ENCODE measurements at places on chromosomes 6 and 20.

DNA sequence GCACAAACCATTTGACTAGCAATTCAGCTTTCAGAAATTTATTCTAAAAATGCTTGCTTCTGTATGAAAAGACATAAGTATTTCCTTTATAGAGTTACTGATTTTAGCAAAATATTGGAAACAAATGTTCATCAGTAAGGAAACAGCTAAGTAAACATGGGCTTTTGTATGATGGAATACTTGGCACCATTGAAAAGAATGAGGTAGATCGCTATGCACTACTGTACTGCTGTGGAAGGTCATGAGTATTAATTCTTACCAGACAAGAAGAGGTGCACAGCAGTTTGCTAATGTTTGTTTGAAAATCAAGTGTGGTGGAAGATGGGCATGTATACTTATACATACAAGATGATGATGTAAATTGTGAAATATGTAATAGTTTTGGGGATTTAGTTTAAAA, 73.0 kb downstream of the FARS2 start:
- DNase-seq = no peak

DNA sequence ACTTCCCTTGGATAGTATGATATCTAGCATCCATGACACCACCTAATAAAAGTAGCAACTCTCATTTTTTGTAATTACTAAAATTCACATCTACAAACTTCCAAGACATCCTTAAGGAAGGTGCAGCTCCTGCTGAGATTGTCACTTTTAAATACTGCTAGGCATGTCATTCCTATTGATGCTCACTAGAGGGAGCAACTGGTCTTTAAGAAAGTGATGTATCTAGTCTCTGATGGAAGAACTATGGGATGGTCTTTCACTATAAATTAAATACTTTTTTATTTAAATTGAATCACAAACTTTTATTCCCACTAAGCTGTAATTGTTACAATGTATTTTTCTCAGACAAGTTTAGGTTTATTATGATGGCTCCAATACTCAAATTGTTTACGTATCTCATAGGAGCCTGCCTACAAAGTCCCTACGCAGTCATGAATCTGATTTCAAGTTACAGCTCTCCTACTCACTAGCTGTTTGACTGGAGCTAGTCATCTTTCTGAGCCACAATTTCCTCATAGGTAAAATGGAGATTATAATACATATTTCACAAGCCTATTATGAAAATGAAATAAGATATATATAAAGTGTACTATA, 8.1 kb upstream of the TSPYL1 start:
- no peak for DNase-seq

DNA sequence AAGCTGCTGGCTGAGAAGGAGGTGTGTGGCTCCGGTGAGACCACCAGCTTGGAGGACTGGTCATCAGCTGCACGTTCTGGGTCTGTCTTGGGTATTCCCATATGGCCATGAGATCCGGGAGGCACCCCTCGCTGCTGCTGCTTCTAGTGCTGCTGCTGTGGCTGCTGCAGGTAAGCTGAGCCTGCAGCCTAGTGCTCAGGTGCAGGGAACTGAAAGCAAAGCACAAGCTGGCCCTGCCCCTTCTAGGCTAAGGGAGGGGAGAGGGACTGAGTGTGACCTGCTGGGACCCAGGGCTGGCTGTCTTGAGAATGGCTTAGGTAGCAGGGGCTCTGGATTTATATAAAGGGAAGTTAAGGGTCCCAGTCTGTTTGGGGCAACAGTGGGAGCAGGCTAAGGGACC, 403 bp downstream of the CDH26 start:
- no peak for DNase-seq

DNA sequence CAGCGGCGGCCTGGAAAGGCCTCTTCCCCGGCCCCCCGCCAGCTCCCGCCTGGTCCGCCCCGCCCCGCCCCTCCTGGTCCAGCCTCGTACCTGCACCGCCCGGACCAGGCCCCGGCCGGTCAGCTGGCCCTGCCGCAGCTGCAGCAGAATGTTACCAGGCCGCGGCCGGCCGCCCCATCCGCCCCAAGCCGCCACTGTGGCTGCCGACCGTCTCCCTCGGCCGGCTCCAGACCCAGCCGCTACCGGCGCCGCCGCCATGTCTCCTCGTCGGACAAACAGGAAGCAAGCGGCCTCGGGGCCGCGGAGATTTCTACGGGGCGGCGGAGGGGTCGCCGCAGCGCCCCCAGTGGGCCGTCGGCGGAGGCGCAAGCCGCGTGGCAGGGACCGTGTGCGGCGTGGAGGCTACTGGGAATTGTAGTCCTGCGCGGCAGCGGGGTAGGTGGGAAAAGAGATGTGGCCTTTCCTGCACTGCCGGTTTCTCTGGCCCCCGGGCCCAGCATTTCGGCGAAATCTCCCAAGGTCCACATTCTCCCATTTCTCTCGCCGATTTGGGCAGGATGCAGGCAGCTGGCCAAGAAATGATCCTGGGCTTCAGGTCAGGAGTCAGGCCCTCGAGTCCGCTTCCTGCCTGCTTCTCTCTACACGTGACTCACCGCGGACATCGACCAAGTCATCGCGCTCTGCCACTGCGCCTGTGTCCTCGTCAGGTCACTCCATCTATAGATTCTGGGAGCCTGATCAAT, at the start of gene TRPC4AP:
Gene TRPC4AP (minus strand): TSS at position 284 of the 743 bp plus-strand sequence. CDS start 26 bp downstream, at position 258.
- peak; percentile 90 for DNase-seq

GRCh38 chr6:114690625-114691024, 347.8 kb upstream of the HS3ST5 start:
- no peak for DNase-seq

GRCh38 chr6:23176883-23177282, 607.5 kb downstream of the HDGFL1 start:
- DNase-seq = no peak

- DNase-seq = no peak
Observed at GRCh38 chr6:160343144-160343543, 5.0 kb upstream of the SLC22A3 start.

DNA sequence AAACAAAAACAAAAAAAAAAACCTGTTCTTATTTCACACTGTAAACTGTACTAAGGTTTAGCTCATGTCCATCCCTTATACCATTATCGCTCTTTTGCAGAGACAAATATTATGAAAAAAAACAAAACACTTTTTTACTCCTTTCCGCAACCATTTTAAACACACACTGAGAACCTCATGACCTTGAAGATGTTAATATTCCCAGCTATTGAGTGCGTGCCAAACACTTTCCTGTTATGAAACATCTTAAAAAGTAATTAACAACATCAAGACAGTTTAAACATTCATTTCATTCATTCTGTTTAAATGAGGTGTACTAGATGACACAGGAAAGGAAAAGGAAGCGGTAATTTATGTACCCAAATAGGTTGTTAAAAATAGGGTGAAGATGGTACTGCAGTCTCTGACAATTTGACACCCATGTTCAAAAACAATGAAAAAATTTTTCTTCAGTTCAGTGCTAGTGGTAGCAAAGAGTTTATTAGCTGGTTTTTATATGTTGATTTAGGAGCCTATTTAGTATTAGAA, 3.9 kb upstream of the ARHGAP18 start:
- DNase-seq = no peak

GRCh38 chr6:7496266-7496875, 45.1 kb upstream of the DSP start:
- no peak for DNase-seq

DNA sequence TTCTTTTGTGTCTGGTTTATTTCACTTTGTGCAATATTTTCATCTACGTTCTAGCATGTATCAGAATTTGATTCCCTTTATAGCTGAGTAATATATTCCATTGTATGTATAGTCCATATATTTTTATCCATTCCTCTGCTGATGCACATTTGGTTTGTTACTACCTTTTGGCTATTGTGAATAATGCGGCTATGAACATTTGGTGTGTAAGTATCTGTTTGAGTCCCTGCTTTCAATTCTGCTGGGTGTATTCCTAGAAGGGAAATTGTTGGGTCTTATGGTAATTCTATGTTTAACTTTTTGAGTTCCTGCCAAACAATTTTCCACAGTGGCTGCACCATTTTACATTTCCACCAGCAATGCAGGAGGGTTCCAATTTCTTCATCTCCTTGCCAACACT, 52.4 kb downstream of the DNAH8 start:
- DNase-seq = no peak

DNA sequence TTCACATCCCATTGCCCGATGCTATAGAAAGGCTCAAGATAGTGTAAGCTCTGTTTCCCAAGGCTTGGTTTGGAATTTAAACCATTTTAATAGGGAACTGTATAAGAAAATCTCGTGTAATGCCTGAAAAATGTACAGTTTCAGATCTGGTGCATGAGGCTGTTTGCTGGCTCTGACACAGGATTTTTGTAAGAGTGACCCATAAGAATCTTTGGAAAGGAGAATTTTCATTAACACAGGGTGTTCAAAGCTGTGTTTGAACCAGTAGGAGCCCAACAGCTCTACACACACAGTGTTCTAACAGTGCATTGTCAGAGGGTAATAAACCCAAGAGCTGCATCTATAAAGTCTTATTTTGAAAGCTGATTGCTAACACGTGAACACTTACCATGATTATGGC, 293.5 kb downstream of the PRL start:
- no peak for DNase-seq

DNA sequence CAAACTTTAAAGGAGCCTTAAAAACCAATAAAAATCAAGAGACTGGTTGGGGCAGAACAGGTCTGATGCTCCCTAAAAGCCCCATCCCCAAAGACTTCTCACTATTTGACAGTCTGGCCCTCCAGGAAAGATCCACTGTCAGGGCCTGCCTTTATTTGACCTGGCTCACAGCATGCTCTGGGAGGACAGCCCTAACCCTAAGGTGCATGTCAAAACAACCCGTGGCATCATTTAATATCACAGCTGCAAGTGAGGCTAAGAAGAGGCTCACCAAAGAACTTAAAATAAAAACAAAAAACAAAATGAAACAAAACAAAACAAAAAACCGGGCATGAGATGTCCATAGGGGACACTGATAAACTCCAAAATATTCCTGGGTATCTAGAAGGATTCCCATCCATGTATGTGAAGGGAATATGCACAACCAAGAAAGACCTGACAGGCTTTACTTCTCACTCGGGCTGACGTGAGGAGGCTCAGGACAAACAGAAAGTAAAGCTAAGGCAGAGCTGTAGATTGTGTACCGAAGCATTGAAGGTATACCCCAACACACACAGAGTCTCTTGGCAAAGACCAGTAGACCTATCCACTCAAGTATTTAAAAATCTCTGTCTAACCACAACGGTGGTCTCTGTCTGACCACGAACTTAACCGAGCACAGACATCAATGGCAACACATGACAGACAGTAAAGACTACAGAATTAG, 57.3 kb downstream of the AHI1 start:
- no peak for DNase-seq

DNA sequence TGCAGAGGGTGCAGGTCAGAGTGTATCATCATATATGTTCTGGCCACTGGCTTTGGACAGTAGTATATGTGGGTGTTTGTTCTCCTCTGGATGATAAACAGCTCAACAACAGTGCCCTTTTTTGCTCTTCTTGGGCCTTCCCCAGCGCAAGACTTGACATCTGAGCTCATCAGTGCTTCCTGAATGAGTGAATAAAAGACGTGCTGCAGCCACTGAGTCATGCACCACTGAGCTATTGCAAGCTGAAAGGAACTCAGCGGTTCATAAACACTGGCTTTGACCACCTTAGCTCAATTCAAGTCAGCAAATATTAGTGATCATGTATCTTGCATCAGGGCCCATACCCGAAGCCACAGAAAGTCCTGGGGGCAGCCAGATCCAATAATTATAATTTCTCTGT, 105.3 kb upstream of the KCNG1 start:
- no peak for DNase-seq

DNA sequence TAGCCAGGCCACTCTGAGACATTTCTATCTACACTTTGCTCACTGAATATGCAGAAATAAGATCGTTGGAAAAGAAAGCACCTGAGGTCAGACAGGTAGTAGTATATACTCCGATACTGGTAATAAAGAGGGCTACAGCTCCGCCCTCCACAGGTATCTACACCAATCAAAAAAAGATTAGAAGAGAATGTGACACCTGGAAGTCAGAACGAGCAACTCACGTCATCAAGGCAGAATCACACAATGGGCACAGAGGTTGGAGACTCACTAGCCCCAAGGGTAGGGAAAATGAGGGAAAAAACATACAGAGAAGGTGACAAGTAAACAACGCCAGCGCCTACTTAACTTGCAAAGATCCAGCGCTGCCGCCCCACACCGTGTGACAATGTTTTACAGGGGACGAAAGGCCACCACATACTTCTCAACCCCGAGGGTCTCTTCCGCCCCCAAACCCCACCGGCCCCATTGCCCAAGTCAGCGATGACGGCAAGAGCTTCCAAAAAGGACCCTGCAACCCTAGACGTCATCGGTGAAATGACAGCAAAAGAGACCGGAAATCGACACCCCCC, 653 bp downstream of the LMBRD1 start:
- peak; percentile 21 for DNase-seq

- no peak for DNase-seq
Observed at GRCh38 chr6:82017288-82017687, 230.3 kb downstream of the IBTK start.

- no peak for DNase-seq
Observed at GRCh38 chr6:89941031-89941762, 46.9 kb downstream of the GJA10 start.

DNA sequence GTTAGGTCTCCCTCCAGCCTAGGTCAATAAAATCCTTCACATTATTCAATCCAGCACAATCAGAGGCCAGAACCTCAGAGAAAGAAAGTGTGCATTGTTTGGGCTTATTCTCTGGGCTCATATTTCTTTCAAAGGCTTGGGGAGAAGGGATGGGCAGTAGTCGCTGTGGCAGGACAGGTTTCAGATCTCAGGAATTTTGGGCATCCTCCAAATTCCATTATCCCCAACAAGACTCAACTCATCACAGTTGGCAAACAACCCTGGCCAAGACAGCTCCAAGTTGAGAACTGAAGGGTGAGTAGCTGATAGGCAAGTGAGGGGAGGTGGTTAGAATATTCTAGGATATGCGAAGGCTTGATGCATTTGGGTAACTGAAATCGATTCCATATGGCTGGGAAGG, 27.2 kb upstream of the CHD6 start:
- no peak for DNase-seq

GRCh38 chr6:166752097-166752496, 125.0 kb upstream of the RPS6KA2 start:
- DNase-seq = no peak

DNA sequence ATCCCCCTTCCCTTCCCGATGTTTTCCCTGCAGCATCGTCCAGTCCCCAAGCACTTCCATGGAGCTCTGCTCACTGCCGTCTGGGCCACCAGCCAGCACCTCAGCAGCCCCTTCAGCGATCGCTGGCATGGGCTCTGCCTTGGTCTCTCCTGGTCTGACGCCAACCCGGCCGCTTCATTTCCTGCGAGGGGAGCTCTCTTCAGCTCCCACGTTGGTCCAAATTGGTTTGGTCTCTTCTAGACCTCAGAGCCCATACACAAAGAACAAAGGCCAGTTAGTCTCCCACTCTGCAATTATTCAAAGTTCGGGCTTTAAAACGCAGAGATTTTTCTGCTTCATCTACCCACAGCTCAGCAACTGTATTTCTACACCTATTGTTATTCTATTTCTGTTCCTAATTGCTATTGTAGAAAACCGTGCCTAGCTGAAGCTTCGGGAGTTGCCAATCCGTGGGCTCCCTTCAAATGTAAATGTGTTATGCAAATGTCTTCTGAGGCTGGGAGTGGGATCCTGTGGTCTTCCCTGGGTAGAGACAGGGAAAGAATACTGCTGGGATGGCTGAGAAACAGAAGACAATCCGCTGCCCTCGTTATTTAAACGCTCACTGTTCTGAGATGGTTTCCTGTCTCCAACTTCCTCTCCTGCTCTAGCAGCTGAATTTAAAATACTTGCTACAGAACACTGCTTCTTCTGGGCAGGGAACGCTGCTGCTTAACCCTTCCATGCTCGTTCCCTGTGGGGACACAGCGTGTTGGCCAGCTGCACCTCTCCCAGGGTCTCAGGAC, 154.2 kb upstream of the QKI start:
- no peak for DNase-seq
